ENCODE measurements at places on chromosomes 3 and 15.

DNA sequence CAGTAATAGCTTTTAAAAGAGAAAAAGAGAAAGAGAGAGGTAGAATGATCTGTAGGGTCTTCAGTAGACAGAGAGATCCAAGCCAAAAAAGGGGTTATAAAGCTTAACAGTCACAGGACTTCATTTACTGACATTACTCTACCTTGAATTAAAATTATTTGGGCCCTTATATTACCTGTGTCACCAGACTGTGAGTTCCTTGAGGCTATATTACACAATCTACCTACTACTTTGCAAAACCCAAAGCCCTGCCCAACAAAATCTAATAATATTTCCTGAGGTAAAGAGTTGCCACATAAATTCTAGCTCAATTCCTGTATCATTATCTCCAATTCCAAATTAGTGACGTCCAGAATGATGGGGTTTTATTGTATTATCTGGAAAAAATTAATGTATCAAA is 1.9 kb downstream of the UBR1 start:
- no peak for DNase-seq

DNA sequence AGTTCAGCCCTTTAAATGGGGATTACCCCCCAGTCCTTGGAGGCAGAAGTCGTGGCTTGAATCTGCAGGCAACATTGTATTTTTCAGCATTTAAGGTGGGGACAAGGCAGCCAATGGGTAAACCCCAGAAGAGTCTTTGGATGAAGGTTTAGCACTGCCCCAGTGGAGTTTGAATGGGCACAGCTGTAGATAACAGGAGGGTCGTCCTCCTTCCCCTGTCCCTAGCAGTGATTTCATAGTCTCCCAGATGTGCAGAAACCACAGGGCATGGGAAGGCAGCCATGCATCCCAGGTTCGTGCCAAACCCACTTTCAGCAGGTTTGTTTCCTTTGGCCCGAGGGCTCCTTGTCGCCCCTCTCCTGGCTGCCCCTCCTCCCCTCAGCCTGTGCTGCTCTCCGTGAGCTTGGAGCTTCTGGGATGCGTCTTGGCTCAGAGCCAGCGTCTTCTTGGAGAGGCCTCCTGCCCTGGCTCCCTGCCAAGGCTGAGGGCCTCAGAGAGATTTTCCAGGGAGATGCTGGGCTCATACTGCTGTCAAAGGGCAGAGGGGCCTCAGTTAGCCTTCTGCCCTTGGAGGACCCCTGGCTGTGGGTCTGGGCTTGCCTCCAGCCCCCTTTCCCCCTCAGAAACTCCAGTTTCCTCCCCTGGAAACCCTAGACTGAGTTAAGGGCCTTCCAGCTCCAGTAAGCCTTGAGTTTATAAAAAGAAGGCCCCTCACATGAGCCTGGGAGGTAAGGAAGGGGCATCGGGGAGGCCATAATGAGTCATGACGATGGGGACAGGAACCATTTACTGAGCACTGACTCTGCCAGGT is 48.9 kb upstream of the POLG start:
- DNase-seq: no peak

DNA sequence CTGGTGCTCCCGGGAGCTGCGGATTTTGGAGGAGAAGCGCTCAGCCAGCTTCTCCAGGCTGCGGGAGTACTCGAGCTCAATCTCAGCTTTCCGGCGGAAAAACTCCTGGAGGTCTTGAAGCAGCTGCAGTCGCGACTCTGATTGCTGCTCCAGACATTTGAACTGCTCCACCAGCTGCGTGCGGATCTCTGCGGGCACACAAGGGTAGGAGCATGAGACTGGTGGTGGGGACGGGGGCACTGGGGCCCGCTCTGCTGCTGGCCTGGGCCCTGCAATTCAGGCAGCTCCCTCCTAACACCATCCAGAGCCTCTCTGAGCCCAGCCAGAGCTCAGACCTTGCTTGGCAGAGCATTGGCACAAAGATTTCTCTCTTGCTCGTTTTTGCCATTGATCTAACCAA is 124.7 kb downstream of the SRGAP3 start:
- DNase-seq: no peak

DNA sequence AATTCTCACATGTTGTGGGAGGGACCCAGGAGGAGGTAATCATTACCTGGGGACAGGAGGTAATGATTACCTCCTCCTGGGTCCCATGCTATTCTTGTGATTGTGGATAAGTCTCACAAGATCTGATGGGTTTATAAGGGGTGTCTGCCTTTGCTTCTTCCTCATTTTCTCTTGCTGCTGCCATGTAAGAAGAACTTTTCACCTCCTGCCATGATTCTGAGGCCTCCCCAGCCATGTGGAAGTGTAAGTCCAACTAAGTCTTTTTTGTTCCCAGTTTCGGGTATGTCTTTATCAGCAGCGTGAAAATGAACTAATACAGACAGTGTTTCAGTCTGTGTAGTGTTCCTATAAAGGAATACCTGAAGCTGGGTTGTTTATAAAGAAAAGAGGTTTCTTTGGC is 13.1 kb upstream of the KCTD6 start:
- no peak for DNase-seq

- no peak for DNase-seq
These were observed 76.4 kb downstream of the SPSB4 start for GRCh38 chr3:141127344-141128125.
